ENCODE measurements at places on chromosomes 2 and 18.

GRCh38 chr2:54954705-54955357, 95.4 kb downstream of the RTN4 start:
- peak; percentile 31 for DNase-seq

GRCh38 chr2:179932786-179933185, 71.4 kb upstream of the ZNF385B start:
- DNase-seq, result no peak

GRCh38 chr18:39835303-39836030, 2119.6 kb upstream of the PIK3C3 start:
- no peak for DNase-seq

- DNase-seq, result no peak
Measured at GRCh38 chr2:189393440-189394111, 47.7 kb upstream of the WDR75 start.

GRCh38 chr18:29309366-29309765, 1132.4 kb upstream of the CDH2 start:
- no peak for DNase-seq

- DNase-seq, result no peak
Measured at GRCh38 chr18:50138181-50139064, 56.5 kb downstream of the MYO5B start.

- no peak for DNase-seq
Measured at GRCh38 chr2:6073191-6074088, 381.3 kb downstream of the SOX11 start.

GRCh38 chr18:45860971-45861370, 35.5 kb downstream of the SIGLEC15 start:
- DNase-seq, result no peak

GRCh38 chr2:148721520-148721931, 77.0 kb downstream of the EPC2 start:
- no peak for DNase-seq

GRCh38 chr2:105385731-105386540, 12.9 kb downstream of the FHL2 start:
- DNase-seq, result peak; percentile 97

GRCh38 chr2:141490886-141491285, 639.9 kb downstream of the LRP1B start:
- DNase-seq, result no peak

DNA sequence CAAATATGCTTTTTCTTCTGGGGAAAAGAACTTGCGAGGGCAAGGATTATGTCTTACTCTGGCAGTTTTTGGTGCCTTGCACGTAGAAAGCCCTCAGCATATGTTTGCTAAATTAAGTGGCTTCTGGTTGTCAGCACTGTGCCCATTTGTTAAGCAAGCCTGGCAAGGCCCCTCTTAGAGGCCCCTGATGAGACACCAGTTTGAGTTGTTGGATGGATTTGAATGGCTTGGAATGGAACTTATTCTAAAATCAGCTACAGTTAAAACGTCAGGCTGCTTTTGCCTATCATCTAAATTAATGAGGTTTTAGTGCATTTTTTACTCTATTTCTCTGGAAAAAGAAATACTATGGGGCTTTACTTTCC, 28.2 kb downstream of the TMEM182 start:
- DNase-seq, result no peak

- peak; percentile 83 for DNase-seq
Measured at GRCh38 chr2:99088017-99088416, 53.5 kb upstream of the C2orf15 start.

GRCh38 chr2:47227532-47228279, 72.6 kb upstream of the STPG4 start:
- DNase-seq, result peak; percentile 57

DNA sequence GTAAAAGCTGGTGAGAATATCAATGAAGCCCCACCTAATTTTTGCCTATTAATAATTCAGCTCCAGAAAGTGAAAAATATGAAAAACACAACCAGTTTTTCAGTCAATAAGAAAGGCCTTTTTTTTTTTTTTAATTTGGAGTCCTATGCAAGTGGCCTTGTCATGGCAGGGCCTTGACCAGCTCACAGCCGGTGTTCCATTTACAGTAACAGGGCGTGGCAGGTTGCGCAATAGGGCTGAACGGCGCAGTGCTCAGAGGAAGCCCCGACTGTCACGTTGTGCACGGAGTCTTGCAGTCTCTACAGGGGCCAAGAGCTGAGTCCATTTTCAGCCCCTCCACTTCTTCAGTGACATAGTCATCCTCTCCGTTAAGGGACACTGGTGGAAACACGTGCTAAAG, 184.1 kb upstream of the FN1 start:
- DNase-seq, result peak; percentile 13

- DNase-seq, result no peak
Measured at GRCh38 chr2:74496997-74497776, 2.2 kb downstream of the LBX2 start.

GRCh38 chr18:23069481-23069880, 65.8 kb upstream of the CABLES1 start:
- no peak for DNase-seq

GRCh38 chr2:53091183-53091582, 676.4 kb upstream of the CHAC2 start:
- no peak for DNase-seq

GRCh38 chr18:44602845-44603244, 77.8 kb upstream of the SETBP1 start:
- no peak for DNase-seq

All from hematopoietic multipotent progenitor cell treated with erythropoietin and hydrocortisone succinate and interleukin-3 and kit ligand, for 8 days (in vitro differentiated cells).